ENCODE measurements at places on chromosomes 7 and 10.
A peak's percentile ranks its signal among the peaks of the same experiment; 100 is the strongest.

GRCh38 chr10:93319096-93319495 is 163.0 kb downstream of the MYOF start:
- H3K27ac ChIP-seq = no peak overlapping the region
- H3K27me3 ChIP-seq = no peaks in the 10 kb centered on the region
- no peaks in the 10 kb centered on the region for H3K36me3 ChIP-seq
- DNase-seq = no peak
- H3K4me3 ChIP-seq = no peak overlapping the region
- no peaks in the 10 kb centered on the region for H3K4me1 ChIP-seq

GRCh38 chr7:100613412-100614175 is 1.3 kb downstream of the MOSPD3 start:
- peak overlapping the region; percentile 62 for H3K4me3 ChIP-seq
- peaks cover 27% of the 10 kb centered on the region for H3K4me1 ChIP-seq
- H3K27me3 ChIP-seq = no peaks in the 10 kb centered on the region
- H3K36me3 ChIP-seq = peaks cover 8% of the 10 kb centered on the region
- H3K27ac ChIP-seq = no peak overlapping the region

DNA sequence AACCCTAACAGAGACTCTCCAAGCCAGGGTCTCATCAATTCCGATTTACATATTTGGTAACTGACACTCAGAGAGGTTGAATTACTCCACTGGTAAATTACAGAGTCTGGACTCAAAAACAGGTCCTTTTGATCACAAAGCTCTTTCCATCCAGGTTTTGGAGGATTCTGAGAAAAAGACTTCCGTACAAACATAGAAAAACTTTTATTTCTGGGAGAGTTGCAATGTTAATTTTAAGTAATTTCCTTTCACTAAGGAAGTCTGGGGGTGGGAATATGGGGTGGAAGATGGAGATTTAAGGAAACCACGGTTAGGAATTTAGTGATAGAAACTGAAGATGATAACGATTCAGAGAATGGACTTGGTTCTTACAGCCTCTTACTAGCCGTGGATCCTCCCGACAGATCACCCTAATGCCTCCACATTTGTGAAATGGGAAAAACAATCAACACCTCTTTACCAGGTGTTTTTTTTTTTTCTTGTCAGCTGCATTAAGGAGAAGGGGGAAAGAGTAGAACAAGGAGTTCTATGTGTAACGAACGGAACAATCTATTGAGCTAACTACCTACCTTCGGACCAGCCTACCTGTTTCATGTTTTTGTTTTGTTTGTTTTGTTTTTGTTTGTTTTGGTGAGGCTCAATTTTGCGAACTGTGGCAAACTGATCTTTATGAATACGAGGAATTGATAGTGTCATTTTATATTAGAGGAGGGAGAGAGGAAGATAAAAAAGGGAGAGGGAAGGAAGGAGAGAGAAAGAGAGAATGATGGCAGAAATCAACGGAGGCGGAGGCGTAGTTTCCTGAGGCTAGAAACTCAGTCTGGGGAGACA is 1.7 kb upstream of the RBM20 start:
- H3K27ac ChIP-seq = no peak overlapping the region
- DNase-seq = no peak
- H3K27me3 ChIP-seq = peaks cover 33% of the 10 kb centered on the region
- peak overlapping the region; percentile 53 for H3K4me3 ChIP-seq

DNA sequence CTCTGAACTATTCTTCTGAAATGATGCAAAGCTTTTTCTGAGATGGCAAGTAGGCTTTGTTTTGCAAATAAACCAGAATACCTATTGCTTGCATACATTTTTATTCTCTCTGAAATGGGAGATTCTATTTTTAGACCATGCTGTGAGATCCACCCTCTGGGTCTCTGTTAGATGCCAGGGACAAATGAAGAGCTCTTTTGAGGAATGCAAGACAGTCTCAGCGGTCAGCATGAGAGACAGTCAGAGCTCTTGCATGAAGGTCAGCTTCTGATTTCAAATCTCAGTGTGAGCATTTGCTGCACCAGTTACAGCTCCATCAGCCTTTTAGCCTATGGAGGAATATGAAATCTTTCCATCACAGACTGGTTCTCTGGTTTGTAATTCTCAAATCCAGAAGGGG is 429.9 kb upstream of the KLF6 start:
- no peak overlapping the region for H3K4me3 ChIP-seq
- no peak overlapping the region for H3K27ac ChIP-seq
- H3K4me1 ChIP-seq = no peaks in the 10 kb centered on the region
- no peak for DNase-seq
- no peaks in the 10 kb centered on the region for H3K27me3 ChIP-seq
- H3K36me3 ChIP-seq = no peaks in the 10 kb centered on the region

- H3K4me1 ChIP-seq = peaks cover 5% of the 10 kb centered on the region
- H3K27me3 ChIP-seq = no peaks in the 10 kb centered on the region
- H3K36me3 ChIP-seq = peaks cover 61% of the 10 kb centered on the region
- no peak for DNase-seq
- no peak overlapping the region for H3K27ac ChIP-seq
Observed at GRCh38 chr10:119112056-119112455, 8.1 kb downstream of the DENND10 start.

DNA sequence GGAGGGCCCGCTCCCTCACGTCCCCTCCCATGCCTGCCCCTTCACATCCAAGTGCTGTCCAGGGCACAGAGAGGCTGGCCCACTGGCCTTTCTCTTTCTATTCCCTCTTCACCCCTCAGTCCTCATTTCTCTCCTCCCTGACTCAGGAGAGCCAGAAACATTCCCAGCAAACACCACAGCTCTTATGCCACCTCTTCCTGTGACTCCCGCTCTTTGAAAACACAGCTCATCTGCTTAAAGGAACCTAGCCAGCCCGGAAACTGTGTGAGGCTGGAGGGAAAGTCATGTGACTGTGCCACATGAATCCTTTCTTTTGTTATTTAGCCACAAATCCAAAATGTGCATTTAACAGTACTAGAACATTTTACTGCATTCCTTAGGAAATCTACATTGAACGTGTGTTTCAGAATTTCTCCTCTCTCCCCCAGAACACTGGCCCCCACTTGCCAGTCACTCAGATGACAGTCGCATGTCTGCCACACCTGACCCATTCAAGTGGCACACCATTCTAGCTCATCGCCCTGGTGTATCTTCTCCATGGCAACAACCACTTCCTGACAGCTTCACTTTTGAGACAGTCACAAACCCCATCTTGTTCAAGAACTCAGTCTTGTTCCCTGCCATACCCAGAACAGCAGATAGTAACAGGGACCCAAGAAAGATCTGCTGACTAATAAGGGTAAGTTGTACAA is 42.8 kb downstream of the GRB10 start:
- DNase-seq = peak; percentile 88
- H3K4me3 ChIP-seq = peak overlapping the region; percentile 34
- no peaks in the 10 kb centered on the region for H3K27me3 ChIP-seq
- H3K27ac ChIP-seq = peak overlapping the region; percentile 75
- no peaks in the 10 kb centered on the region for H3K36me3 ChIP-seq
- peaks cover 14% of the 10 kb centered on the region for H3K4me1 ChIP-seq

DNA sequence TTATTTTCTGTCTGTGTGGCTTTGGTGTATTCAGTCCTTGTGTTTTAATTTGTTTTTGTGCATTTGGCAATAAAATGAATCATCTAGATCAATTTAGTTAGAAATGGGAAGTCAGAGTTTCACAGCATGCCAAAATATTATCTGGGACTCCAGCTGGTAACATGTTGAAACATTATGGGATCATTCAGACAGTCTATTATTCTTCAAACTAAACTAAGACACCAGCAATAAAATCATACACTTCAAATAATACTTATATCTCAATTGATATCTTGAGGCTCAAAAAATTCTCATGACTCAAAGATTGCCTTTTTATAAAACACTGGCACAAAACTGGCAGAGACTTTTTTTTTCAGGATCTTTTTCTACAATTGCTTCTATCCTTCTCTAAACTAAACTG is 5.8 kb upstream of the RP9 start:
- no peak for DNase-seq
- peaks cover under 1% of the 10 kb centered on the region for H3K4me1 ChIP-seq
- H3K27ac ChIP-seq = no peak overlapping the region
- H3K4me3 ChIP-seq = no peak overlapping the region
- H3K27me3 ChIP-seq = peaks cover 6% of the 10 kb centered on the region

DNA sequence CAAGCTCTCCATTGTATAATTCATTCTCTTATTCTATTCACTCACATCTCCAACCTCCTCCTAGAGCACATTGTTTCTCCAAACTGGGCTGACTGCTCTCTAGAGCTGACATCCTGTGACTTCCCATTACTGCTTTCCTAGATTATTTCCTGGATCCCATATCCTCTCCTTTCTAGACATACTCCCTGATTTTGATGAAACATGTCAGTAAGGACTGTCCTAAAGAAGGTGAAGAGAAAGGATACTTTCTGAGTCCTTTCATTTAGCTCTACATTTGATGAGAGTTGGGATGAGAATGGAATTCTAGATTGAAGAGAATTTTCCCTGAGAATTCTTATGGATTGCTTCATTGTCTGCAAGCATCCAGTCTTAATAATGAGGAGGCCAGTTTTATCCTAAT is 78.8 kb downstream of the CNNM2 start:
- no peak for DNase-seq
- H3K36me3 ChIP-seq = no peaks in the 10 kb centered on the region
- H3K27ac ChIP-seq = no peak overlapping the region
- H3K4me3 ChIP-seq = no peak overlapping the region
- H3K4me1 ChIP-seq = peaks cover 5% of the 10 kb centered on the region
- H3K27me3 ChIP-seq = no peaks in the 10 kb centered on the region

- DNase-seq = no peak
- no peak overlapping the region for H3K4me3 ChIP-seq
- H3K27ac ChIP-seq = no peak overlapping the region
Observed at GRCh38 chr10:51397695-51398094, 301.7 kb downstream of the CSTF2T start.

DNA sequence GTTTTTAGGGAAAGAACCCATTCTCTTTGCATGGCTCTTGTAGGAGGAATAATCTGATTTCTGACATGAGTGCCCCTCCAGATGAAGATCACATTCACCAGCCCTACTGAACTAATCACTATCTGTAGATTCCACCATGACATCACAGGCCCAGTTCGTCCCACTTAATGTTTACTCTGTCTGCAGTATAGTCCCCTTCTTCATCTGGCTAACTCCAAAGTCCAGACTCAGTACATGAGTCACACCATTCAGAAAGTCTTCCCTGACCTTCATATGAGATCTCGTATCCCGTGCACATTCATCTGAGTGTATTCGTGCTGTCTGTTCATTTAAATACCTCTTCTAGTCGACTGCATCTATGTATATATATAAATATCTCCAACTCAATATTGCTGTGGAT is 366.5 kb upstream of the AKR1E2 start:
- H3K4me3 ChIP-seq = no peak overlapping the region
- no peaks in the 10 kb centered on the region for H3K36me3 ChIP-seq
- H3K27ac ChIP-seq = no peak overlapping the region

DNA sequence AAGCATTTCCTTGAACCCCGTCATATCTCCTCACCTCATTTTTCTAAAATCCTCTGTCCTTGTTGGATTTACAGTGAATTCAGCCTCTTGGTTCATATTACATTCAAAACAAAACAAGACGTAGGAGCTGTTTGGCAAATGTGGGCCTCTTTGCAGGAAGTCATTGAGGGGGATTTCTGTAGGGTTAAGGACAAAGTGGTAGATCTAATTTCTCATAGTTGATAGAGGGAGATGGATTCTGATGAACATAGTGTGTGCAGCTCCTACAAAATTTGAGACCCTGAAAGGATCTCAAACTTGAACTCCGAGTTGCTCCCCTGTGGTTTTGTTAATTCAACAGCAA is 682 bp downstream of the TBXAS1 start:
- H3K4me3 ChIP-seq = peak overlapping the region; percentile 49
- no peak for DNase-seq
- H3K27ac ChIP-seq = peak overlapping the region; percentile 74
- no peaks in the 10 kb centered on the region for H3K27me3 ChIP-seq

DNA sequence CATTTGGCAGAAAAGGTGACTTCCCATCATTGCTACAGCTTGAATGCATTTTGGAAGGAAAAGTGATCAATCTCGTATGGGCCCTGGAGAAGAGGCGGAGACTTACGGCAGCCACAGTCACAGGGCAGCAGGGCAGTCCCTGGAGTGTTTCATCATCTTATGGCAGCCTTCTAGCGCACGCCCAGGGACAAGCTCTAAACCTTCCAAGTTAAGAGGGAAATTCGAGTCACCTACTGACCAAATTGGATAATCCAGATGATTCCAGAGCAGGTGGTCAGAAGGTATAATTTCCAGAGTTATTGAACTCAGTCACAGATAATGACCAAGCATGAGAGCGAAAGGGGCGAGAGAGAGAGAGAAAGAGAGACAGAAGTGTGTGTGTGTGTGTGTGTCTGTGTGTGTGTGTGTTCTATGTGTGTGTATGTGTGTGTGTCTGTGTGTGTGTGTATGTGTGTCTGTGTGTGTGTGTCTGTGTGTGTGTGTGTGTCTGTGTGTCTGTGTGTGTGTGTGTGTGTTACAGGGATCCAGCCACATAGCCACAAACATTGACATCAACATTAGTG is 123.7 kb upstream of the ADAM12 start:
- DNase-seq = no peak
- no peak overlapping the region for H3K27ac ChIP-seq
- no peaks in the 10 kb centered on the region for H3K36me3 ChIP-seq
- no peak overlapping the region for H3K4me3 ChIP-seq
- H3K4me1 ChIP-seq = no peaks in the 10 kb centered on the region

DNA sequence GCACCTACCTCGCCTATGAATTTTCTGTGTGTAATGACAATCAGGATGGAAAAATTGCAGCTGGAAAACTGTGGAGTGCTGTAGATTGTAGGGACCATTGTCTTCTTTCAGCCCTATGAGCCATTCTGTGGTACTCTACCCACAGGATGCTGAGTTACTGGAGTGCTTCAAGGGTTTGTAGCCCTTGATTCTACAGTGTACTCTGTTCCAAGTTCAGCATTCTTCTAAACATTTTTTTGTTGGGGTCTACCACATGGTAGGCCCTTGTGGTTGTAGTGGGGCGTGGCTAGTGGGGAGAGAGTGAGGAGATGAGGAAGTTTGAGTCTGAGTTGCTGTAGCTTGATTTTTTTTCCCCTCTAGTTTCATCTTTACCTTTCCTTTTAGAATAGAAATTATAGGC is 33.5 kb downstream of the REEP3 start:
- DNase-seq = no peak
- H3K4me3 ChIP-seq = no peak overlapping the region
- H3K4me1 ChIP-seq = peaks cover 3% of the 10 kb centered on the region
- peak overlapping the region; percentile 8 for H3K27ac ChIP-seq
- H3K36me3 ChIP-seq = no peaks in the 10 kb centered on the region

DNA sequence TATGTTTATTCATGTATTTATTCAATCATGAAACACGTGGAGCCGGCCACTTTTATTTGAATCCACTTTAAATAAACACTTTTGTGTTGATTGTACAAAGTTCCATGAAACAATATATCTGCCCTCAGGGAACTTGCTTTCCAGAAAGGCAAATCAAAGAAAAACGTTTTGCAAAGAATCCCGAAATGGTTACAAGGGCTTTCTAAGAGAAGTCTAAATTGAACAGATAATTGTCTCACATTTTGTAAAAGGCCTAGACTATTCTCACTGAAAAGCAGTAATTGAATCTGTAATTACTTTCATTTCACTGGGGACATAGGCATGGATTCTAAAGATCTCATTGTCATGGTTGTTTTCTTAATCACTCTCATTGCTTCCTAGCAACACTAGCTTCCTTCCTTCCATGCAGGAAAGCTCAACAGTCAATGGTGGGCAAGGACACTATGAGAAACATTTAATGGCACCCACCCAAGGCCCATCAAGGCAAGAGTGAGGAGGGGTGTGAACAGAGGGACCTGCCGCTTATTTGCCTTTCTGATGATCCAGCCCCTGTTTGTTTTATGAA is 622.4 kb upstream of the C7orf33 start:
- H3K27me3 ChIP-seq = no peaks in the 10 kb centered on the region
- no peak overlapping the region for H3K4me3 ChIP-seq
- no peak overlapping the region for H3K27ac ChIP-seq
- DNase-seq = no peak
- H3K36me3 ChIP-seq = no peaks in the 10 kb centered on the region
- H3K4me1 ChIP-seq = no peaks in the 10 kb centered on the region

Data from CD4-positive, alpha-beta T cell (primary cell).